Suprapubic skin (tissue), 4 donors: ENCODE measurements at places on chromosomes 6 and 20.

DNA sequence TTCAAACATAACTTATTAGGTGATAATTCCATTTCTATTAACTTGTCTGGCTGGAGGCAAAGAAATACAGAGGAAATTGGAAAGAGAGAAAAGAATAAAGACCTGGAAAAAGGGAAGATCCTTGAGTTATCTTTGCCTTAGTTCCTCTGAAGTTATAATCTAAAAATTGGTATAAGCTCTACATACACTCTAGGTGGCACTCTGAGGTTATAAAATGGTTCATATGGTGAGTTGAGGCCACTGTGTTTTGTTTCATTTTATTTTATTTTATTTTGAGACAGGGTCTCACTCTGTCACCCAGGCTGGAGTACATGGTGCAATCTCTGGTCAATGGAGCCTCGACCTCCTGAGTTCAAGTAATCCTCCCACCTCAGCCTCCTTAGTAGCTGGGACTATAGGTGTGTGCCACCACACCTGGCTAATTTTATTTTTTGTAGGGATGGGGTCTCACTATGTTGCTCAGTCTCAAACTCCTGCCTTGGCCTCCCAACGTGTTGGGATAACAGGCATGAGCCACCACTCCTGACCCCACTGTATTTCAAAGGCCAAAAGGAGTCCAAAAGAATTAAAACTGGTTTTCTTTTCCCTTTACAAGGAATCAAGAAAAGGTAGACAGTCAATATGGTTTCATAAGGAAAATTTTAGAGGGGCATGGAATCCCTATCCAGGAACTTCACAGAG is 19.4 kb downstream of the GPX6 start:
- no peak for DNase-seq

- DNase-seq, result no peak
These were observed 60.4 kb upstream of the QKI start for GRCh38 chr6:163354085-163354484.

GRCh38 chr20:47656318-47656717 is 129.0 kb downstream of the SULF2 start:
- no peak for DNase-seq

- no peak for DNase-seq
These were observed 158.8 kb upstream of the ENPP5 start for GRCh38 chr6:46329568-46329967.

DNA sequence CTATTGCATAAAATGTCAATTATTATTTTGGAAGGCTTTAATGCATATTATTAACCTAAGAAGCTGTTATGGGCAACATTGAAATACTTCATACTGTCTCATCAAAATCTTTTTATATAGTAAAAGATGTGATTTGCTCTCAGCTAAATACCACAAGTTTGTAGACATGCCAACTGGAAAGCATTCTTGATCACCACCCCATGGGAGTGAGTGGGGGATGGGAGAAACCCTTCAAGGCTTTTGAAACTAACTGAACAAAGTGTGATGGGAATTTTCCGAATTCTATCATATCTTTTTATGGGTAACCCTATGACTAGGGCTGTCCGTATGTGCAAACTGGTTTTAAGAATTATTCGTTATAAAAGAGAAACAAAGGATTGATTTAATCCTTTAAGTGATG is 377.3 kb upstream of the JAG1 start:
- DNase-seq, result no peak

DNA sequence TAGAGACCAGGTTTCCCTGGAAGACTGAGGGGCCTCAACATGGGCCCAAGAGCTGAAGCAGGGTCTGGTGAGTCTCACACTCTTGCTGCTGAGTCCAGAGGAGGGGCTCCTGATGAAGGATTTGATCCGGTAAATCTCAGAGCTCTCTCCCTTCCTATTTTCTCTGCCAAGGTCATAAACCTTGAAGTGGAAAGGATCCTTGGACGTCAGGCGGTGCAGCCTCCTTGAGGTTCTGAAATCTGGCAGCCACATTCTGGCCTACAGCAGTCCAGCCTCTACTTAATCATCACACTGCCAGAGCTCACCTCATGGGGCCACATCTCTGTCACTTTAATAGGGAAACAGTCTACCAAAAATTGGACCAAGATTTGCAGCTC is 24.0 kb downstream of the ACSS1 start:
- DNase-seq, result no peak

- DNase-seq, result no peak
These were observed 815 bp upstream of the ITPR3 start for GRCh38 chr6:33620158-33620855.

- no peak for DNase-seq
These were observed 253.4 kb upstream of the KCNG1 start for GRCh38 chr20:51276296-51276695.
